ENCODE measurements at places on chromosomes 6 and 20.

DNA sequence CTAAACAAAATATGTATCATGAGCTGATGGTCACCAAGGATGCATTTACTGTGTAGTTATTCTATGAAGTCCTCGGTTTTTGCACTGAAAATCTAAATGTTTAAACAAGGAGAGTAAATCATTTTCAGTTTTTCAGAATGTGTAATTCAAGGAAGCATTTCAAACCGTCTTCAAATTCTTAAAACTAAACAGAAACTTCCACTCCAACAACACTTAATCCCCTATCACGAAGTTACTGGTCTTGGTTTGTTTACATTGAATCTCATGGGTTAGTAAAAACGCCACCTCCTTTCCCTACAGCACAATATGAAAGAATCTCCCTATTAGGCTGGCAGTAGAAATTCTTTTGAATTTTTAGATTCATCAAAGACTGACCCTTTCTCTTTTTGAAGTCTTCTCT, 192.9 kb downstream of the AIG1 start:
- no peak for DNase-seq

DNA sequence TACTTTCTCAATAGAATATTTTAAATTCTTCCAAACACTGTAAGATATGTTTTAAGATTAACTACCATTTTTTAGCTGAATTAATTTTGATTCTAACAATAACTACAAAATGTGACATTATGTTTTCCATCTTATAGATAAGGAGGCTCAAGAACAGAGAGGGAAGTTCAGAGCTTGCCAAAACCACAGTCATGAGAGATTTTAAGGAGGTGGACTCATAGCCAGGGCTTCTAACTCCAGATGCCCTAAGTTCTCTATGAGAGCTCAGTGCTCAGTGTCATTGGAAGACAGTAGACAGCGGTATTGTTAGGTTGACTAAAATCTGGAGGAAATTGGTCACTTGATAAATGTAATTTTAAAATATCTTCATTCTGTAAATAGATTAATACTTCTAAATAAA, 144.2 kb downstream of the PACRG start:
- DNase-seq = no peak

GRCh38 chr20:61957961-61958715, 107.5 kb downstream of the TAF4 start:
- no peak for DNase-seq

GRCh38 chr6:85594197-85594930, 706 bp upstream of the SNX14 start:
- no peak for DNase-seq

- no peak for DNase-seq
Observed at GRCh38 chr6:42652024-42652746, 70.2 kb downstream of the PRPH2 start.

DNA sequence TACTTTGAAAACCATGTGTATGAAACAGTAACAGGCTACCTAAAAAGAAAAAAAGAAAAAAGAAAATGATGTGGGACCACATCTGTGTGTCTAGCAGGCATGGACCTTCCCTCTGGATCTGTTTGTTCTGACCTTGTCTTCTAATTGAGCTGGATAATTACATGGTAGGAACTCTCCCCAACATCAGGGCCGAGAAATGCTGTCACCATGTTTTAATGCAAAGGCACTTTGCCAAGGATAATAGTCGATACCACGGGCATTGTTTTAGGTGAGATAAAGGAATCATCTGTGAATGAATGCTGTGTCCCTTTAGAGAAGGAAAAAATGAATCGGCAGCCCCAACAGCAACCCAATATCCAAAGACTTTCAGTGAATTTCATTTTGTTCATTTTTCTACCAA, 149.1 kb downstream of the ZDHHC14 start:
- no peak for DNase-seq

DNA sequence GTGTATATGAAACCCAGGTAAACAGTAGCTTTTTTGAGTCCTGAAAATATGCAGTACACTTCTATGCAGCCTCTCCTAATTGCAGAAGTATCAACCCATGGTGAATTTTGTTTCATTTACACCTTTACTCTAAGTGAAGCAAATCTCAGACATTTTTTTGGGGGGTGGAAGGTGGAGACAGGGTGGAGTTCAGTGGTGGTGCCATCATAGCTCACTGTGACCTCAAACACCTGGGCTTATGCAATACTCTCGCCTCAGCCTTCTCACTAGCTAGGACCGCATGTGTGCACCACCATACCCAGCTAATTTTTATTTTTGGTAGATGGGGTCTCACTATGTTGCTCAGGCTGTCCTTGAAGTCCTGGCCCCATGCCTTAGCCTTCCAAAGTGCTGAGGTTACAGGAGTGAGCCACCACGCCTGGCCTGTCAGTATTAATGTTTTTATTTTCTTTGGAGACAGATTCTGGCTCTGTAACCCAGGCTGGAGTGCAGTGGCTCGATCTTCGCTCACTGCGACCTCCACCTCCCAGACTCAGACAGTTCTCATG, 80.3 kb downstream of the JARID2 start:
- DNase-seq = no peak

- no peak for DNase-seq
Observed at GRCh38 chr20:43853174-43853803, 61.4 kb upstream of the TOX2 start.

DNA sequence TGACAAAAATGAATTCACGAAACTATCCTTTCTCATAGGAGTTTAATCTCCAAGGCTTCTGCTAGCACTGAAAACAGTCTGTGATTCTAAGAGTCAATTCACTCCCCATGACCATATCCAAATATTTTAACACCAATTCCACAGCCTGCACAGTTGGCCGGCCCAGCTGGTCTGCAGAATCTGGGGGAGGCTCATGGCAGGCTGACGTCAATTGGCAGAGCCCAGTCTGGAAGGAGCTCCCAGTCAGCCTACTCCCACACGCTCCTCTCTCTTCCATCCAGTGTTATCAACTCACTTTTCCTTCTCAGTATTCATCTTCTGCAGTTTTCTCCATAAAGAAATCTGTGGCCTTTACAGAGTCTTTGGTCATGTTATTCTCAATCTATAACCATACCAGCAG, 111.0 kb downstream of the TBXT start:
- no peak for DNase-seq

DNA sequence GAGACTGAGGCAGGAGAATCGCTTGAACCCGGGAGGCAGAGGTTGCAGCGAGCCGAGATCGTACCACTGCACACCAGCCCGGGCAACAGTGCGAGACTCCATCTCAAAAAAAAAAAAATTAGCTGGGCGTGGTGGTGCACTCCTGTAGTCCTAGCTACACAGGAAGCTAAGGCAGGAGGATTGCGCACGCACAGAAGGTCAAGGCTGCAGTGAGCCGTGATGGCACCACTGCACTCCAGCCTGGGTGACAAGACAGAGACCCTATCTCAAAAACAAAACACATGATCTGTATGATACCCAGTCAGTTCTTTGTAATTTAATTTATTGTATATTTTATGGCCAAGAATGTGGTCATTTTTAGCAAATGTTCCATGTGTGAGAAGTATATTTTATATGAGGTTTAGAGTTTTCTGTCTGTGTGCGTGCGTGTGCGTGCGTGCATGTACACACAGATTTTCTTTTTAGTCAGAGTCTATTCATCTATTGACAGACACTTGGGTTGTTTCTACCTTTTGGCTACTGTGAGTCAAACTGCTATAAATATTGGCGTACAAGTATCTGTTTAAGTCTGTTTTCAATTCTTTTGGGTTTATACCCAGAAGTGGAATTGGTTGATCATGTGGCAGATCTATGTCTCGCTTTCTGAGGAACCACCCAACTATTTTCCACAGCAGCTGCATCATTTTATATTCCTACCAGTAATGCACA, 22.2 kb upstream of the MYL9 start:
- no peak for DNase-seq

GRCh38 chr6:57085471-57085870, 4.5 kb upstream of the ZNF451 start:
- DNase-seq = no peak

DNA sequence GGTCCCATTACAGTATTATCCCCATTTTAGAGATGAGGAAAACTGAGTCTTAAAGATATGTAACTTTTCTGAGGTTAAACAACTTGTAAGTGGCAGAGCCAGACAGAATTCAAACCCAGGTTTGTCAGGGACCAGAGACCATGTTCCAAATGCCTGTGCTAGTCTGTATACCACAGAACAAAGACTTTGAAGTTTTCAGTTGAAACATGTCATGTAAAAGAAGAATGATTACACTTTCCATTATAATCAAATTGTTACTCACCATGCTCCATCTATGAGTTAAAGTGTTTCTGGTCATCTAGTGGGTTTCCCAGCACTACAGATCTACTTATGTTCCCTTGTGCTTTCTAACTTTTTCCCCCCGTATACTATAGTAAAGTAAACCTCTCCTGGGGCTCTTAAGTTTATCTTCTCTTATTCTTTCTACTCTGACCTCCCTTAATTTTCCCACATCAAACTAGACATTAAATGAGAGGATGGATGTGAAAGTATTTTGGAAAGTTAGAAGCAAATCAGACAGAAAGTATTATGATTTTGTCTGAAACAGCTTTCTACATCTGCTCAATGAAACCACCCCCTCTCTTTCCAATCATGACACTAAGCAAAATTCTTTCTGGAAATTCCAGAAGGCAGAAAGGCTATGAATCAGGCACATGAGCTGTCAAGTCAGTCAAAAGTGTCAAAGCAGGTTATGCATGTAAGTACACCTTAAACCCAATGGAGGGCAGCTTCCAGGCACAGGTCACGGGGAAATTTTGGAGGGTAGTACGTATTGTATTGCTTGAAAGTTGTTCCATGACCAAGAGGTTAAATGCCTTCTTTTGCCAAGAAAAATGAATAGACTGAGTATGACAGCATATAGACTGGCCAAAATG, 132.7 kb upstream of the MAP3K7 start:
- no peak for DNase-seq

GRCh38 chr20:20780127-20780824, 67.8 kb upstream of the RALGAPA2 start:
- no peak for DNase-seq
